Gastrocnemius medialis (tissue), 4 donors: ENCODE measurements at places on chromosomes 3 and 15.

GRCh38 chr15:63940966-63941620, 105.2 kb downstream of the DAPK2 start:
- DNase-seq = no peak

DNA sequence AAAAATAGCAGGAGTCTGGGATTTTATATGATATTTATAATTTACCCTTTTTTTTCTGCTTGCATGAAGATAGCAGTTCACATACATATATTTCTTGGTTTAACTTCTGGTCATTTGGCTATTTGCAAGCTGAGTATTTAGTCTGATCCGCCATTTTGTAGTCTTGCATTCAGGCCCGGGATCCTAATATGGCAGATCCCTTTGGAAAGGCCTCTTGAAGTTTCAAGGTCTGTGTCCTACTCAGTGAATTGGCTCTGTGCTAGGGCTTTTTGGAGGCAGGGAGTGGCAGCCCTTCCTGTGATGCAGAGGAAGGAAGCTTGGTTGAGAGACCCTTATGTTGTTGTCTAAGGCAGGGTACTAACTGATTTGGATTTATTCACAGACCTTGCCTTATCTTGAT, 2.9 kb downstream of the SNRPN start:
- no peak for DNase-seq

DNA sequence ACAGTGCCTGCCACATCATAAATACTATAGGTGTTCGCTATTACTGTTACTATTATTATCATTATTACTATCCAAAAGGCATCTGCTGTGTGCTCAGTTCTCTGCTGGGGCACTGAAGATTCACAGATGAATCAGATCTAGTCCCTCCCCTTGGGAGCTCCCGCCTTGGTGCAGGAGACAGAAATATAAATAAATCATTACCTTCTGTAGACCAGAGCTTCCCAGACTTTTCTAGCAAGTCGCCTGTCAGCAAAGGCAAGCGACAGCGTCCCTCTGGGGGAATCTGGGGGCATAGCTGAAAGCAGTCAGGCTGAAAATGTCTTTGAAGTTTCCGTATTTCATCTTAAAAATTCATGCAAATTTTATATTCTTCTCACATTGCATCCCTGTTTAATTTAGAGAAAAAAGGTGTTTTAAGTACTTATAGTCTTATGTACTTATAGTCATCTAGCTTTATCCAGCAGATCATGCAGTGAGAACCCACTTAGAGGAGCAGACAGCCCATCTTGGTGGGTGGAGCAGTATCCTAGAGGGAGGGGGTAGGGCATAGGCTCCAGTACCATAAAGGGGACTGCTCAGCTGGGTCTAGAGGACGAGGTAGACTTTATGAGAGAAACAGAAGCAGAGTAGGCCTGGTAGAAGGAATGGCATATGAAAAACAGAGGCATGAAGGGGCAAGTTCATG, 10.4 kb upstream of the BRPF1 start:
- no peak for DNase-seq

GRCh38 chr3:114234745-114235144, 2.6 kb downstream of the ZNF80 start:
- DNase-seq = no peak

DNA sequence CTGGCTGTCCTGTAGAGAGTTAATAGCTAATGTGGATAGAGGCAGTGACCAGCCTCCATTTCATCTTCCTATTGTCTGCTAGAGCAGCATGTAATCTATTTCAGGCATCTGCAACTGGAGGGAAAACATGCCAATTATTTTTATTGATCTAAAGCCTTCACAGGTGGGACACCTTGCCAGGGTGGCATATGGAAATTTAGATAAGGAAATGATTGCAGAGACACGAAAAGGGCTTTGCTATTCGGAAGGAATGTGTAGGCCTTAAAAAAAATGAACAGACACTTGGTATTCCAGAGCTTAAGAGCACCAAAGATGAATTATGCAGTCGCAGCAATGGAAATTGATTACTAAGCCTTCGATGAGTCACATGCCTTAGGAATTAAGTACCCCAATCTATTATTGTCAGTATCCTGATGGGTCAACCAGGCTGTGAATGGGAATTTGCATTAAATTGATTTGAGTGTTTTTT, 454.7 kb downstream of the SQOR start:
- DNase-seq = no peak

GRCh38 chr3:45126730-45127129, 19.4 kb downstream of the CDCP1 start:
- DNase-seq = no peak

GRCh38 chr3:180408654-180409053, 193.3 kb upstream of the TTC14 start:
- no peak for DNase-seq

- no peak for DNase-seq
These were observed 96.1 kb downstream of the SV2B start for GRCh38 chr15:91196127-91196526.

- no peak for DNase-seq
These were observed 37.4 kb upstream of the PCSK6 start for GRCh38 chr15:101526890-101527289.

DNA sequence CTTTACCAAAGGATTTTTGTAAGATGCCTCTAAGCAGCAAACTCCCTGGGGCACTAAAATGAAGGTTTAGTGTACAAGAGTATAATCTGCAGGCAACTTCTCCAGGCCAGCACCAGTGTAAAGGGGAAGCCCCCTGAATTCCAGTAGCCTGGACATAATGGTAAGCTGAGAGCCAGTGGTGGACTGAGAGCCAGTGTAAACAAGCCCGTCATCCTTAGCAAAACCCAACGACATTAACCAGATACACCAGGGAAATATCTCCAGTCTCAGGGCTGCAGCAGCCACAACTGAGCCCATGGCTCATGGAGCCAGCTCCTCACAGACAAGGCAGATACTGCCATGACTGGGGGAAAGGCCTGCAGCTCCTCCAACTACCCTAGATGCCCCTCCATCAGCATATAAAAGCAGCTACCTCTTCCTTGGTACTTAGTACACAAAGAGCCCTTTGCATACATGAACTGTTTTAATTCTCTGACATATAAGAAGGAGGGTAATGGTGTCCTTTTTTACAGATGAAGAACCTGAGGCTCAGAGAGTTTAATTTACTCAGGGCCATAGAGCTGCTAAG, 21.7 kb downstream of the PARP16 start:
- DNase-seq = no peak

GRCh38 chr15:71575474-71576045, 234.8 kb upstream of the NR2E3 start:
- no peak for DNase-seq

DNA sequence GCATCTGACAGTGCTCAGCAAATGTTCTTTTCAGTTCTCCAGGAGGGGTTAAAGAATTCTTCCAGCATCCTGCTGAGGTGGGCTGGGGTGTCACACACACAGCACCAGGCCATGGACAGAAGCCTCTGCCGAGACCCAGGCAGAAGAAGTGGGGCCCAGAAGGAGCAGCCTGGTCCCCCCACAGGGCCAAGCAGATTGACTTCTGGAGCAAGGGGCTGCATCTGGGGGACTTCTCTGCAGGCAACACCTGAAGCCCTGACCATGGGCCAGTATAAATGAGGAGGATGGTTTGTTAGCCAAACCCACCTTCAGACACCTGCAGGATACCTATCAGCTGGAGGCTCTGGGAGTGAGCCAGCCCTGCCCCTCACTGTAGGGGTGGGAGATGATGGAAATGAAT, 16.2 kb upstream of the TMEM40 start:
- DNase-seq = no peak

DNA sequence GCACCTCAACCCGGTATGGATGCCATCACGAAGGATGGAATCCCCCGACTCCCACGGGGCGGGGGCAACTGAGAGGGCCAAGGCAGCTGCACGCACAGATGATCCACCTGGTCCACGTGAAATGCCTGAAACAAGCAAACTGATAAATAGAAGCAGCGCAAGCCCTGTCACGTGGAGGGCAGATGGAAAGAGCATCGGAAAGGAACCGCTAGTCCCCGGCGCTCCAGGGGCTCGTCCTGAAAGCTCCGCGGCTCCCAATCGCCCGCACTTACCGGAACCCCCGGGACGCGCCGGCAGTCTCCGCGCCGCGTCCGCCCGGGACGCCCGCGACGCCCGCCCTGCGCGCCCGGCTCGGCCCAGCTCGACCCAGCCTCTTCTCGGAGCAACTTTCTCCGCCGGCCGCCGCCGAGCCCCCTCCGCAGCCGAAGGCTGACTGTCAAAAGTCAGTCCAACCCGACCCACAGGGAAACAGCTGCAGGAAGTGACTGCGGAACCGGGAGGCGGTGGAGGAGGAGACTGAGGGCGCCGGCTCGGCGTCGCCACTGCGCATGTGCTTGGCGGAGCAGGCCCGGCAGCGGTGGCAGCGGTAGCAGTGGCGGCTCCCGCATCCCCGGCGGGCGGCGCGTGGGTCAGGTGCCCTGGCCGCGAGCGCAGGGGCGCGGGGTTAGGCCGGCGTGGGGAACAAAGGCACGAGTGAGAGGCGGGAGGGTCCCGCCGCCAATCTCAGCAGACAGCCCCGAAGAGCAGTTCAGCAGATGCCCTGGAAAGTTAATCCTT, at the start of gene ZMAT3:
Gene ZMAT3 (minus strand): TSS at position 487 of the 777 bp plus-strand sequence. CDS start 4,057 bp downstream, outside the sequence.
- peak; percentile 79 for DNase-seq

- no peak for DNase-seq
These were observed 103.1 kb downstream of the HCN4 start for GRCh38 chr15:73265536-73266153.

DNA sequence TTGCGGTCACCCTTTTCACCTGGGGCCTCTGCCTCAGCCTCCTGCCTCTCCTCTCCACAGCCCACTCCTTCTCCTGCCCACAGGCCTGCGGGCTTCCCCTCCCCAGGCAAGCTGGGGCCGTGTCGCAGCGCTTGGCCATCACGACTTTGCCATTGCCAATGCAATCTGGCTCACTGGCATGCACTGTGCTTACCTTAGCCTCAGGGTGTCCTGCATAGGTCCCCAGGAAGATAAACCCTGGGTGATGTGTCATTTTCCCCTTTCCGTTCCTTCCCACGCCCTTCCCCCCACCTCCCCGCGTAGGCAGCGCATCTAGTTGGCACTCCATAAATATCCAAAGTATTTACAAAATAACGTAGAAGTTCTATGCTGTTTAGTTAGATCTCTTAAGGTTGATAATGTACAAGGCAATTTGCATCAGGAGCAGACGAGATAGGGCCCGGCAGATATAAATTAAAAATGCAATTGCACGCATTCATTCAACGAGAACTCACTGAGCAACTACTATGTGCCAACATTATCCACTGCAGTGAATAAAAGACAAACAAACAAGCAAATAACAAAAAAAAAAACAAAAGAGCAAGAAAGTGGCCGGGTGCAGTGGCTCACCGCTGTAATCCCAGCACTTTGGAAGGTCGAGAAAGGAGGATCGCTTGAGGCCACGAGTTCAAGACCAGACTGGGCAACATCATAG, 973 bp upstream of the COPG1 start:
- no peak for DNase-seq

- DNase-seq = no peak
These were observed 50.6 kb upstream of the TBC1D23 start for GRCh38 chr3:100209948-100210771.

- DNase-seq = no peak
These were observed 50.9 kb downstream of the FRMD5 start for GRCh38 chr15:44144184-44144583.

DNA sequence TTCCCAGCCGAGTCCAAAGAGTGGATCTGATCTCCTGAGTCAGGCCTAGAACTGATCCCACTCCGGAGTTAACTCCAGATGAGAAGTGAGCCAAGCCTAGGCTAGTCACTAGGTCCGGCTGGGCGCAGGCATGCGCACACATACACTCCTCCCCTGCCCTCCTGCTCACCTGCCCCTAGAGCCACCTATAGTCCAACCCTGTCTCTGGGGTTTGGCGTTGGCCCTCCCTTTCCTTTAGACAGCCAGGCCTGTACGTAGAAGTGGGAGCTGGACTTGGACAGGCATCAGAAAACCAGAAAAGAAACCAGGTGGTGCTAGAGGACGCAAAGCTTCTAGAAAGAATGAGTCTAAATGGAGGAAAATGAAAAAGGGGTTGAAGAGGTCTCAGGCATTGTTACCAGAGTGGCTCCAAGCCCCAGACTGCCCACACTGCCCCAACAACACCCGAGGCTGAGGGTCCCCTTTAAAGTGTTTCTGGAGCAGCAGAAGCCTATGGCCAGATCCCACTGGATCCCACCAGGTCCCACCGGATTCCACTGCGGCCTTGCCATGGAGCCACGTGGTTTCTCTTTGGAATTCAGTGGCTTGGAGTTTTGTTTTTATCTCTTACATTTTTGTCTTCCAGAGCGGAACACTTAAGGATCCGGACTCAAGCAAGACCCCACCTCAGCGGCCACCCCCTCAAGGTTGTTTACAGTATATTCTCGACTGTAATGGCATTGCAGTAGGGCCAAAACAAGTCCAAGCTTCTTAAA, 24.2 kb upstream of the TIMP4 start:
- no peak for DNase-seq

GRCh38 chr3:72694398-72694797, 153.8 kb downstream of the SHQ1 start:
- no peak for DNase-seq

- no peak for DNase-seq
These were observed 102.3 kb upstream of the GOLGA6L6 start for GRCh38 chr15:20643829-20644425.

DNA sequence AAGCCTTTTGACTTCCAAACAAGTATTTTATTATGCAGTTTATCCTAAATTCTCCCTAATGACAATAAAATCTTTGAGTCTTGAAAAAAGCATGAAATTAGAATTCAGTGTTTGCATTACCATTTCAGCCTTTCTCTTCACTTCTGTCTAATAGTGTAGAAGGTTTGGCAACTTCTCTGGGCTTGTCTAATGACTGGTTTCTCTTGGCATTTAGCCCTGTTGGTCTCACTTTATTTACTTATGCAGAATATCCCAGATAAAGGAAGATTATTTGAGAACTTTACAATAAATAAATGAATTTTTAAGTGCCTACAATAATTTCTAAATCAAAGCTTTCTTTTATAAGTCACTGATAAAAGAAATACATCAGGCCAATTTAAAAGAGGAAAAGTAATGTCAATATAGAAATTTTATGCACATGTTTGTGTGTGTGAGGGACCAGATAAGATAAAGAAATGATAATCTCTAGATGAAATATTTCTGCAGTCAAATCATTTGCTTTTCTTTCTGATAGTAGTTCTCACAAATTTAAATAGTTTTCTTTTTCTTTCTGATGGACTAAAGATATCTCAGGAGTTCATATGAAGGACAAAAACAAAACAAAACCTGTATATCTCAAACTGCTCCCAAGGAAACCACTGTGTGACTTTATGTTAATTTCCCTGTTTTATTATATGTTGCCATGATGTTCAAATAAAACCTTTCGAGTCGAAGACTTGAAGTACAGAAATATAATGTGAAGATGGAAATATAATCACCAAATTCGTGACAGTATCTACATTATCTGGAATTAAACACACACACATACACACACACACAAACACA, 533.1 kb upstream of the CBLB start:
- DNase-seq = no peak
